Sigmoid colon (tissue), 7 donors: ENCODE measurements at places on chromosomes 6 and 20. TPM values are rescaled to one million over a fixed set of nuclear protein-coding genes. Genes with fewer than 3 reads are reported as not detected.

Gene C6orf136
- 52.3 TPM for polyA plus RNA-seq

Gene NR2E1
- not detected for polyA plus RNA-seq

Gene ADTRP
- 34.7 TPM for polyA plus RNA-seq

Gene ALDH8A1
- polyA plus RNA-seq = not detected

Gene SRMS
- 0.19 TPM for polyA plus RNA-seq

Gene PDE7B
- polyA plus RNA-seq = 1.4 TPM

Gene HLA-DMB
- 108 TPM for polyA plus RNA-seq

Gene C6orf141
- polyA plus RNA-seq = 3.4 TPM

Gene SPATS1
- polyA plus RNA-seq = not detected

Gene POU5F1
- 1.6 TPM for polyA plus RNA-seq

Gene MOCS1
- polyA plus RNA-seq = 13.8 TPM

Gene SNTA1
- polyA plus RNA-seq = 7.8 TPM

Gene RNF8
- polyA plus RNA-seq = 10.2 TPM

Gene IMPG1
- polyA plus RNA-seq = not detected

Gene CDK5RAP1
- 12.0 TPM for polyA plus RNA-seq

Gene CTAGE9
- polyA plus RNA-seq = not detected

Gene NEURL2
- polyA plus RNA-seq = 4.6 TPM

Gene ZNF391
- polyA plus RNA-seq = 1.1 TPM

Gene TRIM40
- 18.9 TPM for polyA plus RNA-seq

Gene EFCAB8
- polyA plus RNA-seq = not detected
